ENCODE measurements at places on chromosomes 6 and 20.

GRCh38 chr6:4909063-4909706 lies 94.7 kb downstream of the RPP40 start:
- DNase-seq: no peak

DNA sequence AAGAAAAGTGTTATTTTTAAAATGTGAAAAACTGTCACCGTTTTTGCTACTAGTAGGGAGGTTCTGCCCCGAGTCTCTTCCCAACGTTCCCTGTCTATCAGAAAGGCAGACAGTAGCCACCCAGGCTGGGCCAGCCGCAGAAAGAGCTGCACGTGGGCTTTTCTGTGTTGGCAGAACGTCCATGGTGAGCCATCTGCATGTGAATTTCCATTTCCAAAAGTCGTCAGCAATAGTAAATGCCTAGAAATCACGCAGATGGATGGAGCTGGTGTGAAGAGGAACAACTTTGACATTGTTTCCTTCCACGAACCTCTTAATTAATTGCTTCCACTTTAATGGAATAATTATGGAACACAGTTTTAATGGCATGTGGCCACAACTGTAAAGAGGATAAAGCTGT lies 97.5 kb downstream of the FAM120B start:
- DNase-seq: no peak

DNA sequence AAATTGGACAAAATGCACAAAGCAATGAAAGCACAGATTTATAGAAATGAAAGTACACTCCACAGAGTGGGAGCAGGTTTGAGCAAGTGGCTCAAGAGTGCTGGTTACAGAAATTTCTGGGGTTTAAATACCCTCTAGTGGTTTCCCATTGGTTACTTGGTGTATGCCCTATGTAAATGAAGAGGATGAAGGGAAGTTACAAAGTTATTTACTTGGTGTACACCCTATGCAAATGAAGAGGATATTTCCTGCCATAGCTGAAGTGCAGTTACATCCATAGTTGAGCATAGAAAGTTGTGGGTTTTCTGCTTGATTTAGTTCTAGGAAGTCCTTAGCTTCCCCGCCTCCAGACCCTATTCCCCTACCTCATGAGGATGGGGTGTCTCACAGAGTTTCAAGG lies 22.7 kb downstream of the BCAS1 start:
- no peak for DNase-seq

- no peak for DNase-seq
Observed at GRCh38 chr20:1945134-1945618, 48.7 kb downstream of the PDYN start.

- DNase-seq: no peak
Observed at GRCh38 chr6:160088069-160088783, 33.4 kb upstream of the SLC22A1 start.

Measured in stimulated activated CD8-positive, alpha-beta memory T cell treated with anti-CD3 and anti-CD28 coated beads, Interleukin-4, amount 100 ng/mL, for 4 hours (primary cell).